ENCODE measurements at places on chromosomes 11 and 22.

DNA sequence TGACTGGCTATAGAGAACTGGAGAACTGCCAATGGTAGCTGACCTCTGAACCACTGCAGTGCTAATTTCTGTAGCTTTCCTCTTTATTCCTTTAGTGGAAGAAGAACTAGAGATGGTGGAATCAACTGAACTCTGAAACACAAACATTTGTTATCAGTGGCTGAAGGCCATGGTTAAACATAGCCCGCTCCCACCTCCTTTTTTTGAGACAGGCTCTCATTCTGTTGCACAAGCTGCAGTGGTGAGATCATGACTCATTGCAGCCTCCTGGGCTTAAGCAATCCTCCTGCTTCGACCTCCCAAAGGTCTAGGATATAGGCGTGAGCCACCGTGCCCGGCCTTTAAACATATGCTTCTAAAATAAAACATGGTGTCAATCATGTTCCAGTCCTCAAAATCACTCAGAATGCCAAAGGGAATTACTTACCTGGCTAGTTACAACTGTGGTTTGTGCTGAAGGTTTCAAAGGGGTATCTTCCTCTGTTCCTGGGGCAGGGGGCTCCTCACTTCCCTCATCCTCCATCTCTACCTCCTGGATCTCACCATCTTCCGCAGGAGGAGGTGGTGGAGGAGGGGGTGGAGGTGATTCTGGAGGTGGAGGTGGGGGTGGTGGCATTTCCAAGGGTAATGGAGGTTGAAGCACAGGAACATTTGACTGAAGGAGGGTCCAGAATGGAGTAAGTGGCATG lies 9.0 kb upstream of the AGBL2 start:
- DNase-seq: no peak

- DNase-seq: no peak
Measured at GRCh38 chr11:120344302-120345004, 8.2 kb downstream of the ARHGEF12 start.

DNA sequence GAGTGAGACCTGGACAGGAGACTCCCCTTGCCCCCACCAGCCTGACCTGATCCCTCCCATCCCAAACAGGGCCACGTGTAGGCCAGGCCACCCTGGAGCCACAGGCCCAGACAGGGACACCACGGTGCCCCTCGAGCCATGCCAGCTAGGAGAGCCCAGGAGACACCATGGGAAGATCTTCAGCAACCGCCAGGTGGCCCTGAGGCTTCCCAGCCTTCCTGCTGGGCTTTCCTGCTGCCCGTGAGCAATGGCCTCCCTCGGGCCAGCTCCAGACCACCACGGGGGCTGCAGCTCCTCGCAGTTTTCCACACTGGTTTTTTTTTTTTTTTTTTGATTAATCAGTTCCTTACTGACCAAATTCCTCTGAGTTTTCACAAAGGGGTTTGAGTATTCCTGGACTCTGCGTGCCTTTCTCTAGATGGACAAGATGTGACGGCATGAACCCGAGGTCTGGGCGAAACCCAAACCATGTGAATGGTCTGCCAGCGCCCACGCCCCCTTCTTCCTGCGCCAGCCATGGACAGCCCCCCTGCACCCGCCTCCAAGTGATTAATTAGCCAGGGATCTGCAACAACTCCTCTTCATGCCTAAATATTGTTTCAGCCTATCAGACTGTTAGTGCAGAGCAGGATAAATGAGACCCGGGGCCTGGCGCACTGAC lies 40.9 kb downstream of the TBX1 start:
- DNase-seq: no peak

DNA sequence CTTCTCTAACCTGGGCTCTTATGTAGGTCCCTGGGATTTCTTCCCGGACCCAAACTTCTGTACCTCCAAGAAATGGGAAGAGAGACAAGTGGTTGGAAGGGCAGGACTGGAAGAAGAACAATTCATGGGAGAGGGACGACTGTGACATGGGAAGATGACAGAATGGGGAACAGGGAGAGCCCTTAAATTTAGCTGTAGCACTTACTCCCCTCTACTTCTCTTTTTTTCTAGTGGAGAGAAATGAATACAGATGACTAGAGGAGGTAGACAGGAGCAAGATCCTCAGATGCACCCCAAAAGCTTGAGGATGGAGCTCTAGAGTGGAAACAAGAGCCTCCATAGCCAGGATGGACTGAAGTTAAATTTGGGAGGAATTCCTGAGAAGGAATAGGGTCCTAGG lies 2.3 kb downstream of the RHOG start:
- no peak for DNase-seq

DNA sequence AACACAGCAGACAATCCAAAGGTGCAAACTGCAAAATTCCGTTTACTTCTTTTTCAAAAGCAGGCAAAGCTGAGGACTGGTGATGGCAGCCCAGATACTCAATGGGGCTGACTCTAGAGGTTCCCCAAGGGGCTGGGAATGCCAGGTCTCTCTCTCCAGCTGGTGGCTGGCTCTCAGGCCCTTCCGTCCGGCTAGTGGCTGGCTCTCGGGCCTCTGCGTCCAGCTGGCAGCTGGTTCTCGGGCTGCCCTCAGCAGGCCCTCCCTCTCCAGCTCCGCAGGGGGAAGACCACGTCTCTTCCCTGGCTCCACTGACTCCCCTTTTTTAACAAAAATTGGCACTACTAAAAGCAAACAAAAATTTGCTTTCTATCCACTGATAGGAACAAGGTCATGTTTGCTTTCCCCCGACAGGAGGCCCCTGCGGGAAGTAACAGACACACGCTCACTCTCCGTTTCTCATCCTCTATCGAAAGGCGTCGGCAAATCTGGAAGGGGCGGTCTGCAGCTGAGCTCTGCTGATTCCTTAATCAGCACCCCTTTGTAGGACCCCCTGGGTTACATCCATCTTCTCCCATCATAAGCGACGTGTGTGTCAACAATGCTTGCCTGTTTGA lies 381.4 kb downstream of the BRD1 start:
- DNase-seq: no peak

DNA sequence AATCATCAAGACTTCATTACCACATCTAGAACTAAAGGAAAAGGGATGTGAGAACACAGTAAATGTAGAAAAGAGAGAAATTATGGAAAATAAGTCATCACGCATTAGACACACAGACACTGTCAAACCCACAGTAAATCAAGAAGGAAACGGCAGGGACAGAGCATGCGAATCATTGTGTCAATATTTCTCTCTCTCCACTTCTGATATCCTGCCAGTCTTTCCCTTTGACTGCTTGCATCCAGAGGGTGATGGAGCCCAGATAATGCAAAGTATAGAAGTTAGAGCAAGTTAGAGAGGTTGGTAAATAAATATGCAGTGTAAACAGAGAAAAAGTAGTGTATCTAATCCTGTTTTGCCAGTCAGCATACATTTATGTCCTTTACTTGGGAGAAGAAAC lies 706.8 kb upstream of the ANO3 start:
- DNase-seq: no peak

DNA sequence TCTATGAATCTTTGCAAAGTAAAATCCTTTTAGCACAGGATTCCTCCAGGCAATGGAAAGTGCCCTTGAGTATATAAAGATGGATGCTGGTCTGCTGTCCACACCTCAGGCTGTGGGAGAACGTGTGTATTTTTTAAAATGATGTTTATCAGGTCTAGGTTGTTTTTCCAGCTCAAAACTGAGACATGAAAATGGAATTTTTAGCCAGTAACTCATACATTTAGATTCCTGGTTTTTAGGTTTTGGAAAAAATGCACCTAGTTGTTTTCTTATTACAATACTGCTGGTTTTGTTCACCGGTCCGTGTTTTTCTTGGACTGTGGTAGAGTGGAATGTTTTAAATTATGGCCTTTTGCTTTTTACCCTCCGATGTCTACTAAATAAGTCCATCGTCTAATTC lies 554.7 kb downstream of the SOX6 start:
- no peak for DNase-seq

- no peak for DNase-seq
Measured at GRCh38 chr22:32202539-32203180, 2.2 kb downstream of the RFPL2 start.

DNA sequence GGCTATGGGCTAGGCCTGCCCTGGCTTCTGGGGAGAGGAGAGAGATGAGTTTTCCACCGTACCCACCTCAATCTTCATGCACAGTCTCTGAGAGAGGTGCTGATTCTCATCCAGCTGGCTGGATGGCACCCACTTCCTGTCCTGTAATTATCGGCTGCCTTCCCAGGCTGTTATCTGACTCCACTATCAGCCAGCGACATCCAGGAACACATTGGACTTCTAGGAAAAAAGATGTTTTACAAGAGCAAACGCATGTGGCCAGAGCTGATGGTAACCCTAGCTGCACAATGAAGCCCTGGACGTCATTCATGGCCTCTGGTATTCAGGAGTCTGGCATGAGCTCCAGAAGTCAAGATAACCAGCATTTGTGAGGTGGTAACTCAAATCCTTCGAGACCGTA lies 137.4 kb downstream of the EHF start:
- DNase-seq: no peak

DNA sequence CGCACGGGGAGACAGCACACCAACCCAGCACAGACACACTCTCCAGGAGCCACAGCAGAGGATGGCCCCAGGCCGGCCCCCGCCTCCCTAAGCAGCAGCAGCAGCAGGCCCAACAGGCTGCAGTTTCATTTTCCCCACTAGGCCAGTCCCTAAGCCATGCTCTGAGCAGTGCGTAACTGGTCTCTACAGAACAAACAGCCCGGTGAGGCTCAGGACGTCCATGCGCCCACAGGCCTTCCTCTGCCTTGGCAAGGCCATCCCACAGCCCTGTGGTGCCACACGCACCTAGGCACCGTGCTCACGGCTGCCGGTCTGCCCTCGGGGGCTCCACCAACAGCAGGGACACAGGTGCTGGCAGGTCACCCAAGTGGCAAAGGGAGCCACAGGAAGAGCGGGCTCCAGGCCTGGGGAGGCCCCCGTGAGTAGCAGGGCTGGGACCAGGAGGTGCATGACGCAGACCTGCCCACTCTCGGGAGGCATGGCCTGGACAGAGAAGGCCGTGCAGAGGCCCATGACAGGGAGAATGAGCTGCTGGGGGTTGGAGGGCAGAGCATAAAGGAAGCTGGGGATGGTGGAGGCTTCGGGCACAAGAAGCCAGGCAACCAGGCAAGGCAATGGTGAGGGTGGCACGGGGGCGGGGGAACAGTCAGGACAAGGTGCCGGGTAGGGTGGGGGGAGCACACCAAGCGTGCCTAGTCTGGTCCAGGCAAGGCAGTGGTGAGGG lies 1.4 kb upstream of the MOB2 start:
- no peak for DNase-seq

DNA sequence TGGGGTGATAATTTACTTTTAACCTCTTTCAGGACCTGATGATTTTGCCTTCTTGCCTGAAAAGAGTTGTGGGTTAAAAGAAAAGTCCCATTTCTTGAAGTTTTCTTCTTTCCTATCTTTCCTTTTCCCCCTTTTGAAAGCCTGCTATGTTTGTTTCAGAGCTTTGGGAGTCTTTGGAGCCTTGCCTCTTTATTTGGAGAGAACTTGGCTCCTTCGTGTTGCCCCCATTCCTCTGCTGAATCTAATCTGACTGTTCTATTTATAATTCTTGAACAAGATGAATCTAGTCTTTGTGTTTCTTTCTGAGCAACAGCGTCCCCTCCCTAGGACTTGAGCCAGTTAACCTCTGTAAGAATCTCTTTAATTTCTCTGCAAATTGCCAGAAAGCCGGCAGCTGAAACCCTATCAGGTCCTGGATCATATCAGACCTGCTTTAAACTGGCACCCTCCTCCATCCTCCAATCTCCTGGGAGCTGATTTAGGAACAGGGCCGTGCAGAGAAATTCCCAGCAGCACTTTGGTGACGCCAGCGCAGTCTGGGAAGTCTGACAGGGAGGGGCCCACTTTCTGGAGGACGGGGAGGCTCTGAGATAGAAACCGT lies 289.1 kb upstream of the SORL1-AS1 start:
- no peak for DNase-seq

DNA sequence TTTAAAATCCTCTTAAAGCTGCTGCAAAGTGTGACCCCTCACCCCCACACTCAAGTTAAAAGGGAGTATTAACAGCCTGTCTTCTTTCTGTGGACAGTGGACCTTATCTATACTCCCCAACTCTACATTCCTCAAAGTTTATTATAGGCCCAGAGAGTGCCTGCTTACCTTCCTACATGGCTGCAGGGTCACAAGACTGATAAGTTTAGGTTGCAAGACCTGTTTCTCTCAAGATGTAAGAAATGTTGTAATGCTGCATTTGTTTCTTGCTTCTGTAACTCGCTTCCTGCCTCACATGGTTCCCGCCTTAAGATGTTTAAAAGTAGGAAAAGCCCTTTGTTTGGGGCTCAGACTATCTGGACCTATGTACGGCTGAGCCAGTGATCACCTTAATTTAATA lies 10.1 kb upstream of the NXPE1 start:
- no peak for DNase-seq
